Upper lobe of right lung (tissue), 1 donor: ENCODE measurements at places on chromosomes 5 and 9. TPM values are rescaled to one million over a fixed set of nuclear protein-coding genes. Genes with fewer than 3 reads are reported as not detected.

The NUTM2G gene
- not detected for total RNA-seq

The OR1J2 gene
- total RNA-seq, result not detected

- no peaks in the 10 kb centered on the region for H3K4me1 ChIP-seq
- H3K27ac ChIP-seq, result no peak overlapping the region
- H3K4me3 ChIP-seq, result no peak overlapping the region
- H3K36me3 ChIP-seq, result peaks cover 17% of the 10 kb centered on the region
- no peaks in the 10 kb centered on the region for H3K27me3 ChIP-seq
Observed at GRCh38 chr5:641331-641765, 29.2 kb downstream of the CEP72 start.

- H3K27me3 ChIP-seq, result no peaks in the 10 kb centered on the region
- DNase-seq, result no peak
- H3K27ac ChIP-seq, result peak overlapping the region; percentile 21
- H3K4me3 ChIP-seq, result peak overlapping the region; percentile 74
- no peaks in the 10 kb centered on the region for H3K36me3 ChIP-seq
Observed at GRCh38 chr9:86099701-86100364, 475 bp upstream of the GOLM1 start.

DNA sequence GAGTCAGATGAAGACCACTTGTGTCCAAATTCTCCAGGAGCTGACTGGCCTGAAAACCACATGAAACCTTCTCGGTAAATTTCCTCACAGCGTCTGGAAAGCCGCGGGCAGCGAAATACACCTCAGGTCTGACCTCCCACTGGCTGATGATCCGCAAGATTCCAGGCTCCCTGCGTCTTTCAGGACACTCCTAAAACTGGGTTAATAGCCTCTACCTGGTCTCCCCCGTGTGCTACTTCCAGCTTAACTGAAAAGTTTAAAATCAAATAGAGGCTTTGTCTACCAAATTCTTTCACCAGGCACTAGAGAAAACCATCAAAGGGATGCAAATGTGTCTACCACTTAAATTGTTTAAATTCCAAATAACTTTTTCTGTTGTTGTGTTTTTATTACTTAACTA lies 312.6 kb downstream of the DRD1 start:
- no peak overlapping the region for H3K27ac ChIP-seq
- DNase-seq, result no peak
- no peaks in the 10 kb centered on the region for H3K4me1 ChIP-seq
- H3K4me3 ChIP-seq, result no peak overlapping the region
- H3K27me3 ChIP-seq, result no peaks in the 10 kb centered on the region
- H3K36me3 ChIP-seq, result no peaks in the 10 kb centered on the region

- no peaks in the 10 kb centered on the region for H3K36me3 ChIP-seq
- DNase-seq, result no peak
- H3K27me3 ChIP-seq, result no peaks in the 10 kb centered on the region
- no peak overlapping the region for H3K4me3 ChIP-seq
Observed at GRCh38 chr5:169101966-169102365, 199.0 kb downstream of the SLIT3 start.
